ENCODE measurements at places on chromosomes 11 and 22. TPM values are rescaled to one million over a fixed set of nuclear protein-coding genes. Genes with fewer than 3 reads are reported as not detected.

The PATE3 gene
- not detected for total RNA-seq

The RIMBP3C gene
- total RNA-seq, result 0.51 TPM

The SLC22A25 gene
- total RNA-seq, result not detected

The SAA4 gene
- total RNA-seq, result not detected
